ENCODE measurements at places on chromosomes 12 and 14.

DNA sequence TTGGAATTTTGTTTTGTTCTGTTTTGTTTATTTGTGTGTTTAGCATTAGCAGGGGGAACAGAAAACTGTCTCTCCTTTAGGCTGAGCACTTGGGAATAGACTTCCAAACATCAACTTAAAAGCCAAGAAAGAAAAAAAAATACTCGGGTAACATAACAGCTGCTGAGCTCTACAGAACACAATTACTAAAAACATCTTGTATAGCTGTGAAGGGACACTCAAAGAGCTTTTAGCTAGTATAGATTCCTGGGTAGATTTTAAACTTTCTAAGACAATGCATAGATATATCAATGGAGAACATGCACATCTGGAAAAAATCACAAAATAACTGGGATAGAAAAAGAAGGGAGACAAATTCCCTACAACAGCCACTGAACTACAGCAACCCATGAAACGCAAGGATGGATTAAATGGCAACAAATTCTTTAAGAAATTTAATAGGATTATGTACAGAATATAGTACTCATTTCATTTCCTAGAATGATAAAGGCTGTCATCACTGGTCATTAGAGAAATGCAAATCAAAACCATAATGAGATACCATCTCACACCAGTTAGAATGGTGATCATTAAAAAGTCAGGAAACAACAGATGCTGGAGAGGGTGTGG lies 174.3 kb upstream of the KRR1 start:
- DNase-seq: no peak

GRCh38 chr12:106114447-106115068 lies 24.2 kb downstream of the NUAK1 start:
- no peak for DNase-seq

DNA sequence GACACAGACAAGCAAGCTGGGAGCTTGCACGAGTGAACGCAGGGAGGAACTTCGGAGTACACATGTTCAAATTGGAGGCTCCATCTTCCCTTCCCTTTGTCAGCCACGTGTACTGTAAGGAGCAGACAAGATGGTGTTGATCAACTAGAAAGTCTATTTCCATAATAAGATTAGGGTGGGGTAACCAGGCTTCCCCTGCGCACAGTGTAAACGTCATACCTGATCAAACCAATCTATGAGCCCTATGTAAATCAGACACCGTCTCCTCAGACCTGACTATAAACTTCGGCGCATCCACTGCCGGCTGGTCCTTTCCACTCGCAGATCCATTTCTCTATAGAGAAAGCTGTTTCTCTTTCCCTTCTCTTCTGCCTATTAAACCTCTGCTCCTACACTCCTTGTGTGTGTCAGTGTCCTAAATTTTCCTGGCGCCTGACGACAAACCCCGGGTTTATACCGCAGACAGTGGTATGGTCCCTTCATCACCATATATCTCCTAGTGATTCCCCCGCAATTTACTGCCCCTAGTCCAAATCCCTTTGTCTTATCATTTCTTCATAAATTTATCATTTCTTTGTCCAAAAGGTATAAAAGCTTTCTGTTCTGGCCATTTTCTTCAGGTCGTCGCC lies 7.5 kb upstream of the ETFBKMT start:
- DNase-seq: peak; percentile 99

GRCh38 chr12:5453466-5453865 lies 21.6 kb downstream of the NTF3 start:
- DNase-seq: peak; percentile 86

DNA sequence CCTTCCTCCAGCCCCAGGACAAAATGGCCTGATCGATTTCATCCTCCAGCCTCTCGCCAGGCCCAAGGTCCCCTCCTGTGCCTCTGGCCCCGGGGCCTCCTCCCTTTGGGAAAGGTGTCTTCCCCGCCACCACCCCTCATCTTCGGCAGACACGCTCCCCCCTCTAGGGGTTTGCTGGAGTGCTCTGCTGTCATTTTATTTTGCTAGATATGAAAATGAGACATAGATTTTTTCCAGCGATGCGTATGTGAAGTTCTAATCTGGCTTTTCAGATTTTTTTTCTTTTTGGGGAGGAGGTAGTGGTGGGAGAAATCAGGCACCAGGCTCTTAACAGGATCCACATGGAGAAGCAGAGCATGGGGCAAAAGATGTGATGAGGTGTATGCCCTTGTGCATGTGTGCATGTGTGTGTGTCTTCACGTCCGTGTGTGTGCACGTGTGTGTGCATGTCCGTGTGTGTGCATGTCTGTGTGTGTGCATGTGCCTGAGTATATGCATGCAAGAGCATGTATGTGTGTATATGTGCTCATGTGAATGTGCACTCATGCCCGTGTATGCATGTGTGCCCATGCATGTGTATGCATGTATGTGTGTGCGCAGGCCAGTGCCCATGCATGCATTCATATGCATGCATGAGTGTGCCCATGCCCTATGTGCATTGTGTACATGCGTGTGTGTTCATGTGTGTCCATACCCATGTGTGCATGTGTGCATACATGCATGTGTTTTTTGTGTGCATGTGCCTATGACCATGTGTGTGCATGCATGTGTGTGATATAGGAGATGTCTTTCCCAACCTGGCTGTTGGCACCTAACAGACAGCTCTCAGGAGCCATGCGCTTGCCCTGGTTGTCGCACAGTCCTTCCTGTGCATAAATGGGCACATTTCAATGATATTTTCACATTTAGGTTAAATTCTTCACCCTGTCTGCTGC lies 203.0 kb downstream of the RBM19 start:
- no peak for DNase-seq

GRCh38 chr14:23532658-23533057 lies 18.9 kb downstream of the ZFHX2 start:
- no peak for DNase-seq

DNA sequence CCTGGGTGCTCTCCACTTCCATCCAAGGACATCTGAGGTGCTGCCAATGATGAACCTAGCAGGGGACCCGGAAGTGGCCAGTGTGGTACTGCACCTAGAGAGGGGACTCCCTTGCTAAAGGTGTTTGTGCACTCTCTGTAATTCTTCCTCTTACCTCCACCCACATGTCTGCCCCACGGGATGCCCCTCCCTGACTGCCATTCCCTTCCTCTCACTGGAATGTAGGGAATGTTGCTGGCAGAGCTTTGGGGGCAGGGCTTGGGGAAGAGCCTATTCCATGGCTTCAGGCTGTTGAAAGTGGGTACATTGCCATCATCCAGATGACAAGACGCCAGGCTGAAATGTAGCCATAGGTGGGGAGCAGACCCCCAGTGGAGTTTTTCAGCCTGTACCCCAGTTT lies 153.2 kb downstream of the SMOC1 start:
- no peak for DNase-seq

DNA sequence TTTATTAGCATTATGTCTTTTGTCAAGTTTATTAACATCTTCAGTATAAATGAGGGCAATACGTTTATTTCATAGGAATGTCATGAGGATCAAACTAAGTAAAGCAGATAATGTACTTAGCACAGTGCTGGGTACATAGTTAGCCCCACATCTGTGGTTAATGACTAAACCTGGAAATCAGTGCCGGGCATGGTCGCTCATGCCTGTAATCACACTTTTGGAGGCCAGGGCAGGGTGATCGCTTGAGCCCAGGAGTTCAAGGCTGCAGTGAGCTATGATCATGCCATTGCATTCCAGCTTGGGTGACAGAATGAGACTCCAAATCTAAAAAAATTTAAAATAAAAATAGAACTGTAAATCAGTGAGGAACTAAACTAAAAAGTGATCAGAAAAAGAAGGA lies 44.8 kb upstream of the GUCY2C start:
- no peak for DNase-seq

DNA sequence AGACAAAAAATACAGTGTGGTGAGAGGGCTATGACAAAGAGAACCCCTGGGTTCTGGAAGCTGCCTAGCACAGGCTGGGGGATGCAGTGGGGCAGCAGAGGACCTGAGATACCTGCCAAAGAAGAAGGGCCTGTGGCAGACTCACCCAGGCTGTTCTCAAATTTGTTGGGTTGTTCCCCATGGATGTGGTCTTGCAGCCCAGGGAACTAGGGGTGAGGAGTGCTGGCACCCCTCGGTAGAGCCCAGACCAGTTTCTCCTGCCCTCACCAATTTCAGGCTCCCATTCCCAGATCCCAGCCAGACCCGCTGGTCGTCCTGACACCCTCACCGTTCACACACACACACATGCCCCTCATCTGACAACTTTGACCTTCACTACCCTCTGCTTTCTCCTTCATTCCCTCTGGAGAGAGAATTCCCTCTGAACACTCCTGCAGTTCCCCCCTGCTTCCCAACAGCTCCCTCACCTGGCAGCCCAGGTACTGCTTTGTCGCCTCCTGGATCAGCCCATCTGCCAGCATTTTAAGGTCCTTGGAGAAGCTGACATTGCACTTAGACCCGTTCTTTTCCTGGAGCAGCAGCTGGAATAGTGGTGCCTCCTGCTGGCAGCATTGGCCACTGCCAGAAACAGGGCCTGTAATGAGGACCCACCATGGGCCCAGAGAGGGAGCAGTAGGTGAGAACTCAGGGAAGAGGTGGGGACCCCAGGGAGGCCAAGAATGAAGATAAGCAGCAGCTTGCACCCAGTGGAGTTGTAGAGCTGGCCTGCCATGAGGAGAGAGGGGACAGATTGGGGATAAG lies 5.9 kb upstream of the GDF11 start:
- DNase-seq: peak; percentile 90

GRCh38 chr14:100709289-100710284 lies 17.1 kb upstream of the DLK1 start:
- no peak for DNase-seq

GRCh38 chr12:69653703-69654102 lies 43.0 kb upstream of the LRRC10 start:
- DNase-seq: no peak

DNA sequence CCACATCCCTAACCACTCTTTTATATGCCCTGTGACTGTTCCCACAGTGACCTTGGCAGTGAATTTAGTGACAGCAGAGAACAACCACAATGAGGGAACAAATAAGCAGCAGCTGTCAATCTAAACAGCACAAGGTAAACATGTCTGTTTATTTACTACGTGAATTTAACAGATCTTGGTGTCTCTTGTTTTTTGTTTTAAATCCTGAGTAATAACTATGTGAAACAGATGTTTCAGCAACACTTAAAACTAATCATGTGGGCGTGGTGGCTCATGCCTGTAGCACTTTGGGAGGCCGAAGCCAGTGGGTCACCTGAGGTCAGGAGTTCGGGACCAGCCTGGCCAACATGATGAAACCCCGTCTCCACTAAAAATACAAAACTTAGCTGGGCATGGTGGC lies 17.0 kb upstream of the CFAP54 start:
- DNase-seq: no peak

DNA sequence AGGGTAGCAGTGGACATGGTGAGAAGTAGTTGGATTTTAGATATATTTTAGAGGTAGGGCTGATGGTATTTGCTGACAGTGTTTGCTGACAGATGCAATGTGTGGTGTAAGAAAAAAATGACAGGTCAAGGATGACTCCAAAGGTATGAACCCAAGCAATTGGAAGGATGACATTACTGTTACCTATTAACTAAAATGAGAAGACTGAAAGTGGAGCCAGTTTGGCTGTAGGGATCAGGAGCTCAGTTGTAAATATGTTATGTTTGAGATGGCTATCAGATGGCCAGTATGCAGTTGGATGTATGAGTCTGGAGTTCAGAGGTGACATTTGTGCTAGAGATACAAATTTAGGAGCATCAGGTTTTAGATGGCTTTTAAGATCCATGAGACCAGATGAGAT lies 17.4 kb upstream of the SERPINA6 start:
- no peak for DNase-seq

- no peak for DNase-seq
These were observed 220.5 kb downstream of the FOXN3 start for GRCh38 chr14:89196545-89196944.

DNA sequence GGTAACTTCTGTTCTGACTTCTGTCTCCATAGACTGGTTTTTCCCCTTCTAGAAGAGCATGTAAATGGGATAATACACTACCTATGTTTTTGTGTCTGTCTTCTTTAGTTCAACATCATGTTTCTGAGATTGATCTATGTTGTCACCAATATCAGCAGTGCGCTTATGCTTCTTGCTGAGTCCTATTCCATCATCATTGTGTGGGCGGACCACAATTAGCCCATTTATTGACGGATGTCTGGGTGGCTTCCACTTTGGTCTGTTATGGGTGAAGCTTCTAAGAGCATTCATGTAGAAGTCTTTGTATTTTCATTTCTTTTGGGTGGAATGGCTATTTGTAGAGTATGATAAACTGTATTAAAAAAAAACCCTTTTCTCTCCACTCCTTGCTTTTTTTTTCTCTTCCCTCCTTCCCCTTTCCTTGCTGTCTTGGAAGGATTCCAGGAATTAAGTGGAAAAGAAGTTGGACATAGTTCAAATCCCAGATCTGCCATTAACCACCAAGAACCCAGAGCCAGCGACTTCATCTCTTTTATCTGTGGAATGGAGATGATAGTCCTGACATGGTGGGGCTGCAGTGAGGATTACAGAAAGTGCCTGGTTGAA lies 7.0 kb upstream of the SERPINA1 start:
- DNase-seq: no peak

DNA sequence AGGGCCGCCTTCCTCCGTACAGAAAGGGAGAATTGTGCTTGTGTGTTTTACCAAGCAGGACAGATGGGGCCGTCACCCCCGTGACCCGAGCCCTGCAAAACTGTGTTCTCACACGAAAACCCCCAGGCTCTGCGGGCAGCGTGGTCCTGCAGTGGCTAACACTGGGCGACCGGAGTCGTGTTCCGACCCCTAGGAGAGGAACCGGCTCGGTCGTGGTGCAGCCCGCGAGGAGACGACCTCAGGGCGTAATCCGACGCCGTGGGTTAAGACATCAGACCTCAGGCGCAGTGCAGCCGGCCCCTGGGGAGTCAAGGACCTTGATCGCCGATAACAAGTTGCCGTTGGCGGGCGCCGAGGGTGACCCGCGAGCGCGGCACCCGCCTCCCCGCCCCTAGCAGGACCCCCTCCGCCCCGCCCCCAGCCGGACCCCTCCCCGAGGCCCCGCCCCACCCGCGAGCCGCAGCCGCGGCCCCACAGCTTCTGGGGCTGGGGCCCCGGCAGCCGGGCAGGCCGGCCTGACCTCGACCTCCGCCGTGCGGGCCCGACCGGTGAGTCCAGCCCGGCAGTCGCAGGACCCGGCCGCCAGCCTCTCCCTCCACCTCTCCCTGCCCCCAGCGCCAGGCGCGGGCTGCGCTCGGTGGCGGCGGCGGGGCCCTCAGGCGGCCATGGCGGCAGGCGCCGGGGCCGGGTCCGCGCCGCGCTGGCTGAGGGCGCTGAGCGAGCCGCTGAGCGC lies at the start of gene CHPT1:
TSS of gene CHPT1 (plus strand) at position 444 of the 733 bp plus-strand sequence. CDS start at position 666, 222 bp downstream.
- peak; percentile 93 for DNase-seq
